Fibroblast of skin of right biceps (primary cell): ENCODE measurements at places on chromosomes 7 and 10.

DNA sequence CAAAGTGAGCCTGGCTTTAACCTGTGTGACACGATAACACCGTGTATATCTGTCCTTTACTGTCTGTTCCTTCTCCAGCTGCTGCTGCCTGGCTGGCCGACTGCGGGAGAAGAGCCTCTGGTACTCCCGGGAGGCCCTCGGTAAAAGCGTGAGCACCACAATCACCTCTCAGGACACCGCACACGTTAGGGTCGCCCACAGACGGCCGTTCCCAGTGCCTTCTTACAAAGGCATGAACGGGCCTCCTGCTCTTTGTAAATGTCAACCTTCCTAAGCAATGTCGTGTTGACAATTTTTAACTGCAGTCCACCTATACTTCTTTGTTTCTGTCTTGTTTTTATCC lies 177.6 kb downstream of the DIP2C start:
- DNase-seq = no peak

GRCh38 chr10:13587391-13587790 lies 626 bp downstream of the PRPF18 start:
- DNase-seq = no peak

DNA sequence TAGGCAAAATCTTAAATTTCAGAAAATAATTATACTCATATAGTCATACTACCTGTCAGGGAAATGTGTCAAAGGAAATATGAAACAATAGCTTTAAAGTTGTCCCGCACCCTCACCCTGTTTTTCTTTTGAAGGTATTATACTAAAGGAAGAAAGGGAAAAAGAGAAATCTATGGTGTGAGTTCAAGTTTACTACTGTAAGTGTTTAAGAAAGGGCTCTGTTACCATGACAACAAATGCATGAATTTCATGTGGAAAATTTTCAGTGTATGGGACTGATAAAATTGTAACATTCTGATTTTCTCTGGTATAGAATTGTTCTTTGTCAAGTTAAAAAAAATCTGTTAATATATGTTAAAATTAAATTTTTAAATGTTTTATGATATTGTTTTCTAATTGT lies 229.8 kb downstream of the ADK start:
- DNase-seq = no peak

- peak; percentile 56 for DNase-seq
Measured at GRCh38 chr10:125093199-125093973, 67.0 kb downstream of the CTBP2 start.

DNA sequence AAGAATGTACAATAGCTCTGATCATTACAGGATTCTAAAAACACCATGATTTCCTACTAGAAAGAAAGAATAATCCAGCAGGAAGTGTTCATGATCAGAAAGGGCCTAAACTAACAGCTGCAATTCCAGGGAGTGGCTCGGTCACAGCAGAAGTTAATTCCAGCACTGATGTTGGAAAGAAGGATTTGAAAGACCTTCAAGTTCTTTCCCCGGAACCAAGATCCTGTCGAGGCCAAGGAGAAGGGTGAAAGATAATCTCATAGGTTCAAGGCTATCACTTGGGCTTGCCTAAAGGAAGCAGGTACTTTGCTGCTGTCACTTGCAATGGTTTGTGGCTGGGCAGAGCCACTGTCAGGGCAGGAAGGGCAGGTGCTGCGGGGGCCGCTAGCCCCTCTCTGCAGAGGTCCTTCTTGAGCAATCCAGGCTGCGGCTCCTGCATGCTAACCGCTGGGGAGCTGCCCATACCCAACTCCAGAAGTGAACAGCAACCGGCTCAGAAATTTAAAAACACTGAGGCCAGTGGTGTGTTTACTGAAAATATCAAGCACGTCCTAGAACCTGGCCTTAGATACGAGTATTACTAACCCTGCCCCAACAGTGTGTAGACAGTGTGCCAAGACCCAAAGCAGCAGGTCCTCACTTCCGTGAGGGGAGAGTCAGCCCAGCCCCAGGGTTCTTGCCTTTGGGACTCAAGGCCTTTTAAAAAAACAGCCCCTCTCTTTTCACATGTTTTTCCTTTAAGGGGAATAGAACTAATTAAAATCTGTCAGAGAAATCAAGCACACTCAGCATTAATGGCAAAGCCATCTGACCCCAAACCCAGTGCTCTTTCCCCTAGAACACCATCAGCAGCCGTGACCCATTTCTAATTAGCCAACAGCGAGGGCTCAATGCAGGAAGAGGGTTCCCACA lies 76.8 kb downstream of the VIPR2 start:
- no peak for DNase-seq

DNA sequence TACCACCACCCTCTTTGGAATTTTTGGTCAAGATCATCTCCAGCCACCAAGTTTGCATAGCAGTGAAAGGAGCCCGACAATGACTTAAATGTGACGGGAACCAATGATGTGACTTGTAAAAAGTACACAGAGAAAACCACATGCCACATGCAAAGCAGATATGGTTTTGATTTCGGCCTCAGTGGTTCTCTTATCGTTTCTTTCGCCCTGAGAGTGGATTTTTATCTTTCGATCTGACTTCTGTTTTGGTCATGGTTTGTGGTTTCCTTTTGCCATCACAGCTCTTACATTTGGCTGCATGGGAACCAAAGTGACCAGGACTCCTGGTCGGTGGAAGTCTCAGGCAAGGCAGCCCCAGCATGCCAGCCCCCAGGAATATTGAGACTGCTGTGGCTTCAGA lies 31.5 kb downstream of the TCF7L2 start:
- peak; percentile 30 for DNase-seq

GRCh38 chr10:132421847-132422751 lies 25.1 kb downstream of the PWWP2B start:
- DNase-seq = no peak

- DNase-seq = peak; percentile 17
Measured at GRCh38 chr10:46544989-46545791, 11.3 kb downstream of the GPRIN2 start.

DNA sequence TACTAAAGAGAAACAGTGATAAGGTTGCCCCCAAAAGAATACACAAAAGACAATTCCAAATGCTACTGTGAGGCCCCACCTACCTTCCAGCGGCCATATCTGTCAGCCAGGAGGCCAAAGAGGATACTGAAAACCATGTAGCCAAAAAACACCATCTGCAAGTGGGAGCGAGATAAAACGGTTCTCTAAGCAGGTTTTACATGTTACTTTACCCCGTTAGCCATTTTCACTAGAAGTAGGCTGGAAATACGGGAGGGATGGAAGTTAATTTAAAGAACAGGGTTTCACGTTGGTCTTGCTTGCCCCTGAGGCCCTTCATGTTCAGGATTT lies 38.2 kb downstream of the SVOPL start:
- no peak for DNase-seq

GRCh38 chr7:113083132-113083815 lies 3.4 kb downstream of the GPR85 start:
- no peak for DNase-seq

DNA sequence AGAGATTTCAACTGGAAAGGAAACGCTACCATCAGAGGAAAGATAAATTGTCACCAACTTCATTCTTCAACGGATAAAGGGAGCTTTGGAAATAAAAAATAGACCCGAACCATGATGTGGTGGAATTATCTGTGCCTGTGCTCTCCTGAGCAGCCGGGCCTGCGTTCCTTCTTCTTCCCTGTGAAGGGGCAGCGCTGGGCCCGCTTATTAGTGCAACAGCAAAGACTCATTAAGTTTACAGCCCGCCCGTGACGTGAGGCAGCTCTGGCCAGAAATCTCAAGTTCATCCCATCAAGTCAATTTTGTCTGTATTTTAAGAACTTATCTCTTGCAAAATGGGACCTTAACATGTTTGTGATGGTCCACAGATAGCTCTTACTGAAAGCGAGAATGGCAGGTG lies 193.7 kb downstream of the ADARB2 start:
- DNase-seq = no peak

DNA sequence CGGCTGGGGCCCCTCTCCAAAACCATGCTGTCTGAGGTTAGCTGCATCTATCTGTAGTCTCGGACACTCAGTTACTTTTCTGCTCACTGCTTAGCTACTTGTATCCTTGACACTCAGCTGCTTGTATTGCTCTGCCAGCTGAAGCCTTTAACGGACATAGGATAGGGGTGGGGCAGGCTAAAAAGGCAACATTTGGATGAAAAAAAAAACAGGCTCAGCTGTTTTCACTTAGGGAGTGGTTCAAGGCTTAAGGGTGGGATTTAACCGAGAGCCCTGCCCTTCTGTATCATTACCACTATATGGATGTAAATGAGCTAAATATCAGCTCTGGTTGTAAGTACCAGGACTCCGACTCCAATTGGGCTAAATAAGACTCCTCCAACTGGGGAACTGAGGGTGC lies 28.6 kb downstream of the LSMEM1 start:
- no peak for DNase-seq

DNA sequence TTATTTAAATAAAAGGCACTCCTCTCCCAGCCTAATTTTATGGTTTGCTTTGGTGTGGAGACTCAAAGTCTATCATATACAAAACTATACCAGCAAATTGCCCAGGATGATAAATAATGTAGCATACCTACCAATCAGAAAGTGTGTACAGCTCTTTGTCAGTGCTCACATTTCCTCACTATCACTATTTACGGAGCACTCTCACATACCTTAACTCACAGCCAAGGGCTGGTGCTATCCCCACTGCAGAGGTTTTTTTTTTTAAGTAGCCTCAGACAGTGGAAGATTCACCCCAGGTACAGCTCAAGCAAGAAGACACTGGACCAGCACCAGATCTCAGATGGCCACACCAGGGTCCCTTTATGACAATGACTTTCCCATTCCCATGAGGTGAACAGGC lies 2.5 kb downstream of the PDLIM1 start:
- no peak for DNase-seq
